Activated CD4-positive, alpha-beta T cell treated with anti-CD3 and anti-CD28 coated beads, Interleukin-2, amount 10 ng/mL, durations not matched to agents 7 days and 5 days (primary cell): ENCODE measurements at places on chromosomes 1 and 21.
A peak's percentile ranks its signal among the peaks of the same experiment; 100 is the strongest.

GRCh38 chr1:10456661-10457060 lies 6.8 kb downstream of the CORT start:
- DNase-seq, result no peak

DNA sequence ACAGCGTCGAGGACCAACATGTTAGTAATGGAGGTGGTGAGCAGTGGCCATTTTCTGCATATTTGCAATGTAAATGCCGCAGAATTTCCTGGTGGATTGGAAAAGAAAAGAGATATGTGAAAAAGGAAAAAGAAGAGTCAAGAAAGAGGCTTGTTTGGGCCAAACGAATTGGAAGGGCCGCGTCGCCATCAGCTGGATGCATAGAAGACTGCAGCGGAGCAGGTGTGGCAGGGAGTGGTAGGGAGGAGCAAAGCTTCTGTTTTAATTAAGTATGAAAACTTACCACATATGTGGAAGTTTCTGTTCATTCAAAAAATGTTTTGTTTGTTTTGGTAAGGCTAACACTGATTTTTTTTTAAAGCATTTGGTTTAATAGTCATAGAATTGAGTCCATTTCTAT lies 690.7 kb downstream of the NCAM2 start:
- no peak for DNase-seq

DNA sequence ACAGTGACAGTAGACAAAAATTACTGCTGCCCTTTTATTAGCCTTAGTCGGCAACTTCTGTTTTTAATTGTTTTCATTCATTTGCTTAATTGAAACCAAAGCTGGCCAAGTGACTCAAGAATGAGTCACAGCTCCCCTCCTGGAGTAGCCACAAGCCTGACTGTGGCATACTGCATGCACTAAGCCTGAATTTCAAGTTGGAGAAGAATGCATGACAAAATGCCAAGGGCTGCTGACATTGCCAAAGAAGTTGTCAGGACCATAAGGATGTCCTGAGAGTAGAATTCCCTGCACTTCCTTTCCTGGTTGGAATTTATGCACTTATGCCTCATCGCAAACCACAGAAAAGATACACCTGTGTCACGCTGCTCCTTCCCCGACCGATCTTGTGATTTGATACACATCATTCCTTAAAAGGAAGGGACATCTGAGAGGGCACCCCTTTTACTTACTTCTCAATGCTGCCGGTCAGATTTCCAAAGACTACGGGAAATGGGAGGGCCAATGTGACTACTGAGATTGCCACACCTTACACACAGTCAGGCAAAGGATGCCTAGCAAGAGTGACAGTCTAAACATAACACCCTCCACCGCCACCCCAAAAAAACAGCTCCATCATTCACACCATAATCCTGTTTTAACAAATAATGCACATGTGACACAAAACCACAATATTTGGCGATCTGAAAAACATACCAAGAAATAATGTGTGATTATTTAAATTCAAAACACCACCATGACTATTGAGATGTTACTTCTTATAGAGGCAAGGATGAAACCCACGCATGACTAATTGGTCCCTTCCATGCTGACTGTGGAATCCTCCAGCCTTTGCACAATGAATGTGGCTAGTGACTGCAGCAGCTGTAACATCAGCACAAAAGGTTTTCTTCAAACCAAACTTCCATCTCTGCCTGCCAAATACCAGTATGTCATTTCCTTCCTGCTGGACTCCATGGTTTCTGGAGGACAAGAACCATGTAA lies 28.2 kb downstream of the VAV3 start:
- DNase-seq, result peak; percentile 27

- no peak for DNase-seq
Observed at GRCh38 chr1:159602501-159602999, 14.9 kb downstream of the APCS start.

- no peak for DNase-seq
Observed at GRCh38 chr1:80882553-80882952, 918.2 kb upstream of the ADGRL2 start.

GRCh38 chr1:177948336-177948972 lies 21.4 kb downstream of the SEC16B start:
- peak; percentile 35 for DNase-seq

DNA sequence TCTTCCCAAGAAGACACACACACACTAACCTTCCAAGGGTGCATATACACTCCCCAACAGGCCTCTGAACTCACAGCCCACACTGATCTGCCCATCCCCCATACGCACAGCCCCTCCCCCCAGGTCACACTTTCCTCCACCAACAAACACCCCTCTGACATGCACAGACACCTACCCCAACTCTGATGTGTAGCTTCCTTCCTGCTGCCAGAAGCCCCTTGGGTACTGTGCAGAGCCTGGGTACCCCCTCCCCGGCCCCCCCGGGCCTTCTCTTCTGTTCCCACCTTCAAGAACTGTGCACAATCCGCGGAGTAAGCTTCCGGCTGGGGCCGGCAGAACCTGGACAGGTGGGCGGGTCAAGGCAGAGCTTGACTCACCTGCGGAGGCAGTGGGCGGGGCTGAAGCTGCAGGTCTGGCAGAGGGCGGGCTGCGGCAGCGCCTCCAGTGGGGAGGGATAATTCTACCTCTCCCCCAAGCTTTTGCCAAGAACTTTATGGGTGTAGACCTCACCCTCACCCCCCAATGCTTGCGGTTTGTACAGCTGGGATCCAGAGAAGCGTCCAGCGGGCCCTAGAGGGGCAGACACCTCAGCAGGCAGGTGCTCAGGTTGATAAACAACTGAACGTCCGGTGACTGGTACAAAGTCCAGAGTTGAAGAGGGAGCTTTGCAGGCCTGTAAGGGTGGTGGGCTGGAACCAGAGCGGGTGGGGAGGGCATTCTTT lies at the start of gene C1orf210:
Gene C1orf210, minus strand, starts transcription at position 313 of the 722 bp plus-strand sequence. CDS start 2,311 bp downstream, outside the sequence.
- DNase-seq, result no peak

- peak; percentile 60 for DNase-seq
Observed at GRCh38 chr1:222464841-222465210, 83.1 kb downstream of the HHIPL2 start.

- DNase-seq, result no peak
Observed at GRCh38 chr21:38494251-38494642, 4.0 kb downstream of the ERG start.

DNA sequence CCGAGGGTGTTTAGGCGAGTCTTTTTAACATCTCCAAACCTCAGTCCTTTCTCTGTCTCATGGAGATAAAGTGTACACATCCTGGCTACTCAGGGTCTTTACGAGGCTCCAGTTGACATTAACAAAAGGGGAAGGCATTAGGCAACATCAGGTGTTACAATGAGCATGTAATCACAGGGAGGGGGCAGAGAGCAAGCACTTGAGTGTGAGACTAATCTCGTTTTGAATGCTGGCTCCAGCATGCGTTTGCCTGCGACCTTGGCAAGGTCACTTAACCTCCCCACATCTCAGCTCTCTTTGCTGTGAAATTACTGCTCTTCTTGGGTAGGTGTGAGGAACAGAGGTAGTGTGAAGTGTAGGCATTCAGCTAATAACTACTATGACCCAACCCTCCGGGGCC lies 3.1 kb downstream of the TNNT2 start:
- DNase-seq, result no peak
